ENCODE measurements at places on chromosomes 5 and 9. TPM values are rescaled to one million over a fixed set of nuclear protein-coding genes. Genes with fewer than 3 reads are reported as not detected.

The GPRIN1 gene
- 1.4 TPM for total RNA-seq

The TMEM232 gene
- 0.86 TPM for total RNA-seq

The PAIP1 gene
- 41.7 TPM for total RNA-seq

The HTR4 gene
- not detected for total RNA-seq

The FOXD4L5 gene
- not detected for total RNA-seq
